ENCODE measurements at places on chromosomes 2 and 18. TPM values are rescaled to one million over a fixed set of nuclear protein-coding genes. Genes with fewer than 3 reads are reported as not detected.

DNA sequence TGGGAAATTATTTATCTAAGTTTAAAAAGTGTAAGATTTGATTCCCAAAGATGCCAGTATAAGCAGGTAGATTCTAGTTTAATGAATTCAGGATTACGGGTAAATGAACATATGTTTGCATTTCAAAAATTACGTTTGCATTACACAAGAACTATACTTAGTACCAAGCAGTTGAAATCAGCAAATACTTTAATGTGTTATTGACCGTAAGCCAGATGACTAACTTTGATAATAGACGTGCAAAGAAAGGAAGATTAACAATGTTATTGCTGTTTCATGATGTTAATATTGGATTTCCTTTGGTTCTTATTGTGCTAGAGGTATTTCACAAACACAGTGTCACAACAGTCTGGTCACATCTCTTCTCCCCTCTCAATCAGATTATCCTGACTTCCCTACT is 294.7 kb downstream of the TDRD15 start:
- DNase-seq: no peak

GRCh38 chr2:121478996-121479745 is 51.5 kb upstream of the RNU4ATAC start:
- no peak for DNase-seq

GRCh38 chr2:33535421-33535820 is 59.0 kb downstream of the RASGRP3 start:
- no peak for DNase-seq

- no peak for DNase-seq
Measured at GRCh38 chr2:101395545-101396315, 8.4 kb upstream of the CREG2 start.

DNA sequence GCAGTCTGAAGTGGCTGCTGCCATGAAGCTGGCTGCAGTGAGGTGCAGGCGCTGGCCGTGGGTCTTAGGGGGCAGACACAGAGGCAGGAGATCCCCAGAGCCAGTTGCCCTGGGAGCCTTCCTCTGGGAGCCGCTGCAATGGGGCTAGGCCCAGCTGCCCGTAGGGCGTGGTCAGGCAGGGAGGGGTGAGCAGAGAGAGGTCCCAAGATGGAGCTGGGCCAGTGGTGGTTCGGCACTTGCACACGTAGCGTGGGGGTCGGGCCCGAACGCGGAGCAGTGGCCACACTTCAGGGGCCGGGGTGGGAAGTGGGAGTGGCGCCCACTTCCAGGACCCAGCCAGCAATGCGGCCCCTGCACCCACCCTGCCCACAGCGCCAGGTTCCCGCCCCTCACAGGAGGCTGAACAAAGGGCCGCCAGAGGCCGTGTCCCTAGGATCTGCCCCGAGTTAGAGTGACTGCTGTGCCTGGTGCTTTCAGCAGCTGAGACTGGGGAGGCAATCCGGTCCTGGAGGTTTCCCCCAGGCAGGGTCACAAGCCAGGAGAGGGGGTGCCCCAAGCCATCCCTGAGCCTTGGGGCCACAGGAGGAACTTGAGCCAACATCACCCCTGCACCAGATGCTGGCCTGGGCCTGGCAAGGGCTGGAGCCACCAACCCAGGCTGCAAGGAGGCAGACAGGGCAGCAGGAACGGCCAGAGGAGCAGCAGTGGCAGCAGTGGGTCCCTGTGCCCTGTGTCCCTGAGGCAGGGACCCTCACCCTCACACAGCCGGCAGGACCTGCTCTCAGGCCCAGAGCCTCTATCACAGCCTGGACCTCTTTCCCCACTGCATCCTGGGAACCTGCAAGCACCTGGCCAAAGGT is 21.3 kb upstream of the SP140L start:
- no peak for DNase-seq

DNA sequence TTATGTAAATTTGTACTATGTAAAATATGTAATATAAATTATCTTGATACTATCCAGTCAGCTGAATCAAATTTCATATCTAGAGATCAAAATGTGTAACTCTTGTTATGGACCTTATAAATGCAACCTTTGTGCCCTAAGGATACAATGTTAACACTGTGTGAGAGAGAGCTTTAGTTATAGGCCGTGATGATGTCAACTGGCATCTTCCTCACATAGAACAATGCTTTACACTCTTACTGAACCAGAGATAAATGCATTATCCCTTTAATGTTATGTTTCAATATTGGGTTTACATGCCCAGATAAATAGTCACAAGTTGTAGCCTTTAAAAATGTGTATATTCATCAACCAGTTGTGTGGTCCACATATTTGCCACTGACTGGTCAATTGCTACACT is 115.1 kb downstream of the KCNJ3 start:
- DNase-seq: no peak

DNA sequence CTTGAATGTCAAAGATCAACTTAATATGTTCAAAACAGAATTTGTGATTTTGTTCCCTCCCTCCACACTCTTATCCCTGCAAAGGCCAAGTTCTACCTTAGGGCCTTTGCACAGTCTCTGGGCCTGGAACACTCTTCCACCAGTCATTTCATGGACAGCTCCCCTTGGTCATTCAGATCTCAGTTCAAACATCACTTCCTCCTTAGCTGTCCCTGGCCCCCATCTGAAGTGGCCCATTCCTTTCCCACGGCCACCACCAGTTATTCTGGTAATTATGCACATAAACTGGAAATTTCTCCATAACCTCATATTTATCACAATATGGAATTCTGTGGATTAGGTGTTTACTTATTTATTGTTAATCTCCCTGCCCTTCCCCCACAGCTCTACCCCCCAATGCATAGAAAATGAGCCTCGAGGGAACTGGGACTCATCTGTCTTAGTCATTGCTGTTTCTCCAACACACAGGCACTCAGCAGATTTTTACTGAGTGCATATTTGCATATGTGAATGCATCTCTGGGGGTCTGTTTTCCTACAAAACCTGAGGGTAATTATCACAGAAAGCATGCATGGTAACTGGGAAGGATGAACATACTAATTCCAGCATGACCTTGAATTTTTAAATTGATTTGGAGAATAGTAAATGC is 35.5 kb upstream of the SPTBN1 start:
- DNase-seq: no peak

DNA sequence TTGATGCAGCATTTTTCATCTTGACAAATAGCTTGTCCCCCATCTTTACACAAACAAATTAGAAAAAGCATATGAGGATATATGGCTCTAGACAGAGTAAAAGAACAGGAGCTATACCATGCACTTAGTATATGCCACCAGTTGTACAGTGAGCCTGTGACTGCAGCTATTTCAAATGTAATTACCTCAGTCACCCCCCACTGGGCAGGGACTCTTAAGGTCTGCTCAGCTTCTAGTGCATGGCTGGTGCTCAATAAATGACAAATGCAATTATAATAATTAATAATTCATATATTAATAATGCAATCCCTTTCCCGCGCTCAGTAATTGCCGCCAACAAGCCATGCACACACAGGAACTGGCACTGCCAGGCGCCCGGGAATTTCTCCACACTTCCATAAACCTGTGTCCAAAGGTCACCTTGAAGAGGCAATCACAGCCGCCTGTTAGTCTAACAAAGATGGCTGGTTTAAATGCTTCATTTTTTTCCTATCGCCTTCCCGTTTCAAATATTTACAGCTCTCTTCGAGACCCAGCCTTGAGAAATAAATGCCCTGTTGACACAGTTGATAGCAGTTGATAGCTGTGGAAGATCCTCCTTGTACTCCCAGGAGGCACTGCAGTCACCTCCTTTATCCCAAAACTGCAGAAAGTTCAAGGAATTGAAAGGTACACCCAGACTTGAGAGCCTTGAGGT is 156.6 kb downstream of the INO80D start:
- DNase-seq: no peak

GRCh38 chr2:213336253-213336770 is 52.0 kb downstream of the SPAG16 start:
- DNase-seq: no peak

- DNase-seq: no peak
Measured at GRCh38 chr2:43238176-43238575, 11.8 kb upstream of the ZFP36L2 start.

DNA sequence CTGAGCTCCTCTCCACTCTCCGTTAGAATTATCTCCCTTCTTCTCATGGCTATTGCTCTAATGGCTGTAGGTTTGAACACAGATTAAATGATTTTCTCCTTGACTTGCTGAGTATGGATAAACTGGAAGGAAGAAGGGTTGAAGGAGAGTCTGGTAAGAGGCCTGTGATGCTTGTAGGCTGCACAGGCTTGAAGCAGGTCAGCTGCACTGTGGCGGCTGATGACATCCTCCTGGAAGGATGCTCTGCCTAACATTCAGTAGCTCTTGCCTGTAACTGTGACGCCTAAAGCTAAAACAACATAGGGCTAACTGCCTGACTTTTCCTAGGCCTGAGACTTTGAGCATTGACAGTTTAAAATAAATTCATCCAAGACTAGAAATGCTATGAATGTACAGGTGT is 166.3 kb downstream of the MREG start:
- DNase-seq: no peak

DNA sequence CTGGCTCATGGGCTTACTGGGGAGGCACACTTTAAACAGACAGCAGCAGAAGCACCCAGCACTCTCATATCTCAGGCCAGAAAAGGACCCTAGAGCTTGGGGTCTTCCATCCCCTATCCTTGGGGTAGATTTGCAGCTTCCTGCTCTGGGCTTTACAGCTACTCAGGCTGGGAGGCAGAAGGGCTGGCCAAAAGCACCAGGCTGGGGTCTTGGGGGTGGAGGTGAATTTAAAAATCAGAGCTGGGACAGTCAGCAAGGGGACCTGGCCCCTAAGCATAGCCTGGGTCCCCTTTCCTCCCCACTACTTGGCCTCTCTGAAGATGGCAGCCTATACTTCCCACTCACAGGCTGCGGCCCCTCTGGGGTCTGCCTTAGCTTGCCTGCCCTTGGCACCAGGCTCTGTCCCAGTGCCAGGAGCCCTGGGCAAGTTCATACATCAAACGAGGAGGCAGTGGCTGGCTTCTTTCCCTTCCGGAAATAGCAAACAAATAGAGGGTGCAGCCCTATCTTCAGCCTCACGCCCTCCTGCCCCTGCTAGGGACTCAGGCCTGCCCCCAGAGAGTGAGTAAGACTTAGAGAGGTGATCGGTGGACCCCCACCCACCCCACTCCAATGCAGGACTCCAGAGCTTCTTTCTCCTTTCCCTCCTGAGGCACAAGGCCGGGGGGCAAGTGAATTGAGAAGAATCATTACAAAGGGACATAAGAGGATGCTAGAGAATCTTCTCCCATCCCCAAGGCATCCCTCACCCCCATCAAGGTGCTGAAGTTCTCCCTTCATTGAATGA is 26.0 kb upstream of the TNS1 start:
- DNase-seq: peak; percentile 6

- no peak for DNase-seq
Measured at GRCh38 chr18:7488571-7488970, 78.5 kb upstream of the PTPRM start.

GRCh38 chr2:37321029-37321682 is 3.5 kb downstream of the PRKD3 start:
- DNase-seq: no peak

GRCh38 chr2:149080099-149080498 is 41.6 kb downstream of the LYPD6B start:
- DNase-seq: no peak

The SP110 gene
- total RNA-seq: 15.3 TPM

The AMER3 gene
- total RNA-seq: not detected

The CCDC74A gene
- 11.2 TPM for total RNA-seq

The FSIP2 gene
- 4.3 TPM for total RNA-seq

The DCC gene
- not detected for total RNA-seq

The ABCB11 gene
- total RNA-seq: not detected

The ADRA2B gene
- not detected for total RNA-seq

The ANKRD29 gene
- total RNA-seq: 33.4 TPM

The FZD7 gene
- total RNA-seq: 15.0 TPM

The WDR35 gene
- total RNA-seq: 7.1 TPM
